ENCODE measurements at places on chromosomes 12 and 14. TPM values are rescaled to one million over a fixed set of nuclear protein-coding genes. Genes with fewer than 3 reads are reported as not detected.

Gene TRIM9
- 0.64 TPM for total RNA-seq

DNA sequence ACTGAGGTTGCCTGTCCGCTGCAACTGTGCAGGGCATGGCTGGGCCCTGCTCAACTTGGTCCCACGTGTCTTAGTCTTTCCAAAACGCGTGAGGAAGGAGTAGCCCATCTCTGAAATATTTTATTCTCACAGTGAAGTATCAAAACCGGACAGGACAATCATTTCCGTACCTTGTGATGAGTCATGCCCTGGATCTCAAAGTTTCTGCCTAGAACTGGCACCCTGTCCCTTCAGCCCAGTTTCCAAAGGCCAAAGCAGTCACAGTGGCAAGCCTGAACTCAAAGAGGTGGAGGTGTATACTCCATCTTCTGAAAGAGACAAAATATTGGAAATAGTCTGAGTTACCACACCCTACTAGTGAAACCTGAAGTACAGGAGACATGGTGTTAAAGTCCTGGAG is 28.5 kb upstream of the SRGAP1 start:
- no peak for DNase-seq

Gene AVPR1A
- total RNA-seq, result not detected

Gene CLEC9A
- not detected for total RNA-seq

Gene ARHGEF40
- 39.6 TPM for total RNA-seq

- DNase-seq, result no peak
Measured at GRCh38 chr14:102622262-102622885, 29.9 kb downstream of the RCOR1 start.

DNA sequence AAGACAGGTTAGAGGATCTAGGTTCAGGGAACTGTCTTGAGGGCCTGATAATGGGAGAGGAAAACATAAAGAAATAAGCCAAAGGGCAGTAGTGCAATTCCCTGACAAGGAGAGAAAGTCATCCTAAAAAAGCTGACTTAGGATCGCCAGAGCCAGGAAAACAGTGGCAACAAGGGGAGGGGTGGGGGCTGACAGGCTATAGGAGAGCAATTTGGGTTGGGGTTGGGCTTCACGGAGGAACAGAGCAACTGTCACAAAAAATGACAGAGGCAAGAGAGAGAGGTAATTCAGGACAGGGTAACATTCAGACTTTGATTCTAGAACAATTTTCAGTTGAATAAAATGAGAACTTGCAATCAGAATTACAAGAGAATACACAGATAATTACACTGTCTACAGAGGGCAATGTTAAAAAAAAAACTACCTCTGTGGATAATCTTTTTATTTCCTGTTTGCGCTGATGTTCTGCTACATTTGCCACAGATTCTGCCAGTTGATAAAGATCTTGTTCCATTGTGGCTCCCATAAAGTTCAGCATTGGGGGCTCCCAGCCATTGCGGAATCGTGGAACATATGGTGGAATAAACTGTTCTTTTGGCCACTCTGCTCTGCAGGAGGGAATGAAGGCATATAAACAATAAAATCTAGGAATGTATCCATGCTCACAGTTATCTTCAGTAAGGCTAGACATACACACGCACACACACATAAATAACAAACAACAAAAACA is 138.6 kb downstream of the EPS8 start:
- peak; percentile 98 for DNase-seq

DNA sequence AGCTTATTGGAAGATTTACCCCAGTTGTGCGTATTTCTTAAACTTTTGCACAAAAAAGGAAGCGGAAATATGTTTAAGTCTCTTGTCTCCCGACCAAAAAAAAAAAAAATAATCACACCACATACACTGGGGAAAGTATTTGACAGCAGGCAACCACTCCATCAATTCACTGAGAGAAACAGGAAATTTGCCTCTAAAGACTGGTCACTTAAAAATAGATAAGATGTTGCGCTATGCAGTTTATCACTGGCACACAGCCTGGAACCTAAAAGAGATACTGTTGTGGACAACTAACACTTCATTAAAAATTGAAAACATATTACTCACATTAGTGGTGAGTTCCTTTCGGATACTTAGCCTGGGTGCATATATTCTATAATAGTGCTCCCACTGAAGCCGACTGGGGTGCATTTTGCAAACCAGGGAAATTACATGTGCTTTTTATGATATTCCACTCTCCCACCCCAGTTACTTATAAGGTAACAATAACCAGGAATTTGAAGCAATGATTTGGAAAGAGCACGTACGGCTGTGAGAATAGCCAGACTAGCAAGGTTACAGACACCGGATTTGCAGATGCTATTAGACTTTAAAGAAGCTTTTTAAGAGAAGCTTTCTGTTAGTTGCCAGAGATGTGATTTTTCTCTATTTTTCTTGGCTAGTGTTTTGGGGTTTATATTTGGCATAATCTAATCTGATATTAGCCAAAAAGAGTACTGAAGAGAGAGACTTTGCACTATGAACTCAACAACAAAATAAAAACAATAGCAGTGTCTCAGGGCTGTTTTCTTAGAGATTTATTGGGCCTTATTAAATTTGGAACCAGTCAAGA is 311.5 kb downstream of the NOVA1 start:
- peak; percentile 19 for DNase-seq

GRCh38 chr12:6396031-6396430 is 12.1 kb downstream of the LTBR start:
- no peak for DNase-seq

DNA sequence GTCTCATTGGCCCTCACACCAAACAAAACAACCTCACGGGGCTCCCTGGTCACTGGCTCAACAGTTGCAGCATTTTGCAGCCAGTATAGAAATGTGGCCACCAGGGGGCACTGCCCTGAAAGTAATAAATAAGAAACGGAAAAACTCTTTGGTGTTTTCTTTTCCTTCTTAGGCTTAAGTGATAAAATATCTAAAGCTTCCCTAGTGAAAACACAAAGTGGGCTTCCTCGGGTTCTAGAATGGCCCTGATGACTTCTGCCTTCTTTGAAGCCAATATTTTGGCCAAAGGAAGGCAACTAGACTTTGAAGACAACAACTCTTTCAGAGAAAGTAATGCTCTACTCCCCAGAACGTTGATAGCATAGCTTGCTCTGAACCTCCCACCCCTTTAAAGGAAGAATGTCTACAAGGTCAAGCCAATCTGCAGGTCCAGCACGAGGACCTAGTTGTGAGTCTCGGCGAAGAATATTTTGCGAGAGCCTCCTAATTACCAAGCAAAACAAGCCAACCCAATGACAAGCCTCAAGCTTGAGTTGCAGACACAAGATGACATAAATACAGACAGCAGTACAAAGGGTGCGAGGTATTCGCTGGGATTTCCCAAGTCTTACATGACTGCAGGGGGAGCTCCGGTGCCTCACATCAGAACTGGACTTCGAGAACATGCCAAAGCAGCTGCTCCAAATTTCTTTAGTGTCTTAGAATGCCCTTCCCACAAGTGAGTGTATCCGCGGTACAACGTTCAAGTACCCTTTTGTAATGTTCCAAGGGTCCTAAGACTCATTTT is 2.6 kb downstream of the ITPK1 start:
- DNase-seq, result peak; percentile 88

Gene GPR162
- total RNA-seq, result 2.6 TPM

DNA sequence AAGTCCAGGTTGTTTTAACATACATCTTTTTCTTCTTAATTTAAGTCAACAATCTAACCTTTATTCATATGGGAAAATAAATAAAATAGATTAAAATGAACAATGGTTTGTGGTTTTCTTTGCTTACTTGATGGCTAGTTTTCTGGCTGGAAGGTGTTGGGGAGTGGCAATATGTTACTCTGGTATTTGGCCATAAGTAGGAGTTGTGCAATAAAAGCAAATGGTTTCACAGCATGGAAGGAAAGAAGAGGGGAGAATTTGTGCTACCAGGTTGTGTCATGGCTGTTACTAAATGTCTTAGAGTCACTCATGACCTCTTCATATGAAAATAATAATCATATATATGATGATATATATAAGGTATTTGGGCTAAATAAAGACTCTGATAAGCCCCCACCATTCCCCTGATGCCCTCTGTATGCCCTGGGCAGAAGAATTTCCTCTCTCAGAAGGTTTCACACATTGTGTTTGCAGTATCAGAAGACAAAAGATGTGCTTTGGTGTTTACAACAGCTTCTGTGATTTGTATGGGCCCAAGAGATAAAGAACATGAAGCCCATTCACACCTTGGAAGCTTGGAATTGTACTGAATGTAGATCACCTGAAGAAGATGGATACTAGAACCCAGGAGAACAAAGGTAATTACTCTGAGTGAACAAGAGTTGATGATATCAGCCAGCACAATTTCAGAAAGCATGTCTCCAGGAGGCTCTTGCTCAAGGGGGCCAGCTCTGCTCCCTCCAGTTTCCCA is 160.9 kb downstream of the ALG10B start:
- no peak for DNase-seq

GRCh38 chr12:25712169-25712568 is 159.1 kb upstream of the LMNTD1 start:
- no peak for DNase-seq

- no peak for DNase-seq
Measured at GRCh38 chr12:64756376-64756775, 2.8 kb downstream of the GNS start.

Gene SYCP3
- under 0.01 TPM for total RNA-seq

GRCh38 chr12:31845613-31846322 is 113.4 kb upstream of the RESF1 start:
- peak; percentile 69 for DNase-seq

- DNase-seq, result peak; percentile 96
Measured at GRCh38 chr12:115354007-115354890, 670.3 kb upstream of the TBX3 start.
